A549 treated with ZK216348 at 1 μM for 4 hours (cell line): ENCODE measurements at places on chromosomes 3 and 15. TPM values are rescaled to one million over a fixed set of nuclear protein-coding genes. Genes with fewer than 3 reads are reported as not detected.

The SPATA12 gene
- total RNA-seq: 0.20 to 0.55 TPM (median 0.40 TPM) in 5 replicates

The ULK4 gene
- 3.9 to 12.9 TPM (median 4.3 TPM) in 5 replicates for total RNA-seq

The ASB14 gene
- total RNA-seq: not detected in 5 replicates

The KBTBD13 gene
- total RNA-seq: not detected in 5 replicates

The C3orf49 gene
- not detected in 5 replicates for total RNA-seq

The OXTR gene
- total RNA-seq: 8.7 to 11.7 TPM (median 10.3 TPM) in 5 replicates
